ENCODE measurements at places on chromosomes 5 and 9.
A peak's percentile ranks its signal among the peaks of the same experiment; 100 is the strongest.

DNA sequence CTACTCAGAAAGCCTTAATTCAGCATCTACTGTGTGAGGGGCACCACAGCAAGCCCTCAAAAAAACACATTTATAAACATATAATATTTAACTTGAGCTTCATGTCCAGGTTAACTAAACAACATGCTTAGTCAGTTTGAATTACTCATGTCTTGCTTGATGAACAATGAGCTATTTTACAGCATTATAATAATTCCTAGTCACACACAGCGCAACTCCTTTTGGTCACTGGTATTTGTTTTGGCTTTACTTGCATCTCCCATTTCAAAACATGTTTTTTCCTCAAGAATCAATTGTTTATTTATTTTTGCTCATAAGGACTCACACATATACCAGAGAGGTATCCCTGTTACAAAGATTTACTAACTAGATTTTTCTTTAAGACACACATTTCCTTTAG, 616.7 kb upstream of the DAB2 start:
- no peak for DNase-seq

DNA sequence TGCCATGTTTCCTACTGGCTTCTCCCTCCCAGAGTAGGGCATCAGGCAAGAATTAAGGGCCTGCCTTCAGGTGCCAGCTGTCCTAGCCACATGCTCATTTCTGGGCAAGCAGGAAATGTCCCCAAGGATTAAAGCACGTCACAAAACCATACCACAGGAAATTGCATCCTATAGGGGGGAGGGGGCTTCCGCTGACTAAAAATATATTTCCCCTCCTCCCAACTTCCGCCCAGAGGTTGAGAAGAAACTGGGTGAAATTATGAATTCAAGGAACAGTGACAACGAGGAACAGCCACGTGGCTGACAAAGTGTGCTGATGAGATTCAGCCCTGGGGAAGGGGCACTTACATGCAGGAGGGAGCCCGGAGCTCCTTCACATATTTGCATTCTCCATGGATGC, 4.1 kb downstream of the HBEGF start:
- peak; percentile 69 for DNase-seq

GRCh38 chr9:132995879-132996278, 17.4 kb downstream of the GFI1B start:
- DNase-seq = no peak

GRCh38 chr9:114497727-114498382, 7.4 kb downstream of the WHRN start:
- no peak for DNase-seq

- no peak for DNase-seq
These were observed 493.6 kb downstream of the GADD45G start for GRCh38 chr9:90098408-90098807.

GRCh38 chr9:13648676-13649075, 369.2 kb upstream of the MPDZ start:
- DNase-seq = no peak

DNA sequence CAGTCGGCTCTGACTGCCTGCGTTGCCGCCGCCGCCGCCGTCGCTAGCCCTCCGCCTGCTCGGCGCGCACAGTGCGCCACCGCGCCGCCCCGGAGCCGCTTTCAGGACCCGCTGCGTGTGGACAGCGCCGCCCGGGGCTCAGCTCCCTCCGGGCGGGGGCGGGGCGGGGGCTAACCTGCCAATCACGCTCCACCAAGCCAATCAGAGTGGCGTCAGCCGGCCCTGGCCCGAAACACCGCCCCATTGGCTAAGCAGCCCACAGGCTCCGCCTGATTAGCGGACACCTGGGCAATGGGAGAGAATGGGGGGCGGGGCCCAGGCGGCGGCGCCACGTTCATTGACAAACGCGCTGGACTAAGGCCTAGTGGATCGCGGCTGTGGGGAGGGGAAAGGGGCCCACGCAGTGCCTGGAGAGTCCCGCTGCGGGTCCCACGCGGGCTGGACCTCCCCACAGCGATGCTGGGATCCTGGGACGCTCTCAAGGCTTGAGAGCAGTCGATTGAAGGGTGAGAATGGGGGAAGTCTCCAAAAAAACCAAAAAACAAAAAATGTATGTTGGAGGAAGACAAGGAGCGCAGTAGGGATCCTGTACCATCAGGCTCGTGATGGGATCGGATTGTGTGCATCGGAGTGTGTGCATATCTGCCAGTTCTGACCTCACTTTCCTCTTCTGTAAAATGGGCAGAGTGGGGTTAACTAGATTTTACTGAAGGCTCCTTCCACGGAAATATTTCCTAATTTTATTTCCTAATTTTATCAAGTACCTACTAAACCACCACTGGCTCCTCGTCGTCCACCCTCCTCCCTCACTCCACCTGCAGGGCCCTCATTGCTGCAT, 6.3 kb downstream of the PAX5 start:
- peak; percentile 86 for DNase-seq

DNA sequence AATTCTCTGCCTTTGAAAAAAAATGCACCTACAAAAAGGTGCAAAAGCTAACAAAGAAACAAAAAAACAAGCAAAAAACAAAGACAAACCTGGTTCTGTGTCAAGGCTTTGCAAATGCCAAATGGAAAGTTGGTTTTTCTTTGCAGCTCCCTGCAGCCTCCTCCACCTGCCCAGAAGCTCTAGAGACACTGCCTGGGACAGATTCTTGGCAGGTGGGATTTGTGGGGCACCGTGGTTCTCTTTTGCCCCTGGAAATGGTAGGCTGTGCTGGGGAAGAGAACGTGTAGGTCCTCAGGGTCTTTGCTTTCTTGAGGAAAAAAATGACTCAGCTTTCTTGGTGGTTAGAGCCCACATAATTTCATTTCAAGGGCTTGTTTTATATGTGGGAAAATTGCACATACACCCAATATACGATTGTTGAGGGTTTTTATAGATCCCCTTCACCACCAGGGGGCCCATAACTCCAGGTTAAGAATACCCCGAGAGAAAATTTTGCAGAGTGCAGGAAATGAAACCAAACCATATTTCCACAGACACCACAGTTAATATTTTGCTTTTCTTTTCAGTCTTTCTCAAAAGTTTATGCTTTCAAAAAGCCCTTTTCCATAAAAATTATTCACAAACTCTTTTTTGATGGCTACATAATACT, 58.7 kb downstream of the NXNL2 start:
- DNase-seq = peak; percentile 79

DNA sequence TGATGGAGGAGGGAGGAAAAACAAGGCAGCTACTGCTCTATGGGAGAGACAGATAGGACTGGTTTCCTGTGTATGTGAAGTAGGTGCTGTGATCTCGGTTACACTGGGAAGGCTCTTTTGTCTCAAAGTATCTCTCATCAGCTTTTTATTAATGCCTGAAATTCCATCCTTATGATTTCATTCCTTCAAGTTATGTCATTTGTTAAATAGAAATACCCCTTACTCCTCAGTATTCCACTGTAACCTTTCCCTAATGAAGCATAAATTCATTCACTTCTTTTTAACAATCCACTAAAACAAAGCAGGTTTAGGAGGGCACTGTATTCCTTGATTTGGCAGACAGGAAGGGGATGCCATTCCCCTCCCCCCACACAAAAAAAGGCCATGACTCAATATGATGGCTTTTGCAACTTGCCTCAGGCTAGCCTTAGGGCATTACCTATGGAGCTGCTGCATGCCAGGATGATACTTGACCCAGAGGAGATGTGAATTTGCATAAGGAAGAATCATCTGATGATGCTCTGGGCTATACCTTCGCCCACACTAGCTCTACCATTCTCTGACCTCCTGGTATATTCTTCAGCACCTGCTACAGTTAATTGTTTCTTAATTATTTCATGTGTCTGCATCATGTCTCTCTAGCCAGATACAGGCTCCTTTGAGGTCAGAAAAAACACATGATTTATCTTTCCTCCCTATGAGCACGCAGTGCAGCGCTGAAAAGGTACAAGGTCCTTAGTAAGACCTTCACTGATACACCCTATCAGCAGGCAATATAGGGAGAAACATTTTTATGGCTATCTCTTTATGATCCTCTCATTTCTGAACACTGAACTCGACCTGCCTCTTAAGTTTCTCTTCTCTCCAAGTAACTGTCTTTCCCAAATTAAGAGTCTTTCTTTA, 26.3 kb downstream of the NR3C1 start:
- DNase-seq = no peak

DNA sequence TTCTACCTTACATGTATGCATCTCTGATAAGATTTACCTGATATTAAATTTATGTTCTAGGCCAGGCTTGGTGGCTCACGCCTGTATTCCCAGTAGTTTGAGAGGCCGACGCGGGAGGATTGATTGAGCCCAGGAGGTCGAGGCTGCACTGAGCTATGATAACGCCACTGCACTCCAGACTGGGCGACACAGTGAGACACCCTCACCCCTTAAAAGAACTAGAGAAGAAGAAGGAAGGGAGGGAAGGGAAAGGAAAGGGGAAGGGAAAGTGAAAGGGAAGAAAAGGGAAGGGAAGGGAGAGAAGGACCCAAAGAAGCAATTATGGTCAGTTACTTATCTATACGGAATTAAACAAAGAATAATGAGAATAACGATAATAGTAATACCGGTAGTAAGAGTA, 1.2 kb upstream of the RFK start:
- DNase-seq = no peak

GRCh38 chr5:1873243-1873959, 9.3 kb downstream of the IRX4 start:
- no peak for DNase-seq

DNA sequence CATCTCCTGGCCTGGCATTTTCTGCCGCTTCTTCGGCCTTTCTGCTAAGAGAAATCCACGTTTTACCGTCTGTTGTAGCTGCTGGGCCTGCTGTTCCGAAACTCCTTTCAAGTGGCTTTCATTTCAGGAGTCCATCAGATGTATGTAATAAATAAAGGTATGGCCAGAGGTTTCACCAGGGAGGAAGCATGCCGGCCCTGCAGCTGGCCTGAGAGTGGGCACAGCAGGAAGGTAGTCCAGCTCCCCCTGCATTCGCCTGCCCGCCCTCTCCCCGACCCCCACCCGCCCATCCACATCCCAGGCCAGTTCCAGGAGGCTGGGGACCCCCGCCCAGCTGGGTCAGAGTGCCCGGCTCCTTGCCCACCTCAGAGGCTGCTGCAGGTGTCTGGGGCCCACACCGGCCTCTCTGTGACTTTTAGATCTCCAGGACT, 46.4 kb upstream of the EXOC3 start:
- peak; percentile 16 for DNase-seq

DNA sequence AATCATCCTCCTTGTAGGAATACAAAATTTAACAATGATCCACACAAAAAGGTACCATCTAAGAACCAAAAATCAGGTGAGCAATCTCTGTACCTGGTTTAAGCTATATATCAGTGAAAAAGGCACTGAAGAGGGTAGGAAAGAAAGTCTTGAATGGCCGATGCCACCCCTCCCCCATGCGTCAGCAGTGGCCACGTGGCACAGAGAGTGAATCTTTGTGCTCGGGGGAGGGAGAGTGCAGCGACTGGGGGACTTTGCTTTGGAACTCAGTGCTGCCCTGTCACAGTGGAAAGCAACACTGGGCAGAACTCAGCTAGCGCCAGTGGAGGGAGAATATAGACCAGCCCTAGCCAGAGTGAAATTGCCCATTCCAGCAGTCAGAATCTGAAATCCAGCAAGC, 28.3 kb upstream of the PDE4D start:
- DNase-seq = no peak

GRCh38 chr9:87336914-87337333, 160.7 kb upstream of the DAPK1 start:
- DNase-seq = peak; percentile 15

- no peak for DNase-seq
These were observed 520 bp downstream of the PRRX2 start for GRCh38 chr9:129665814-129666520.

DNA sequence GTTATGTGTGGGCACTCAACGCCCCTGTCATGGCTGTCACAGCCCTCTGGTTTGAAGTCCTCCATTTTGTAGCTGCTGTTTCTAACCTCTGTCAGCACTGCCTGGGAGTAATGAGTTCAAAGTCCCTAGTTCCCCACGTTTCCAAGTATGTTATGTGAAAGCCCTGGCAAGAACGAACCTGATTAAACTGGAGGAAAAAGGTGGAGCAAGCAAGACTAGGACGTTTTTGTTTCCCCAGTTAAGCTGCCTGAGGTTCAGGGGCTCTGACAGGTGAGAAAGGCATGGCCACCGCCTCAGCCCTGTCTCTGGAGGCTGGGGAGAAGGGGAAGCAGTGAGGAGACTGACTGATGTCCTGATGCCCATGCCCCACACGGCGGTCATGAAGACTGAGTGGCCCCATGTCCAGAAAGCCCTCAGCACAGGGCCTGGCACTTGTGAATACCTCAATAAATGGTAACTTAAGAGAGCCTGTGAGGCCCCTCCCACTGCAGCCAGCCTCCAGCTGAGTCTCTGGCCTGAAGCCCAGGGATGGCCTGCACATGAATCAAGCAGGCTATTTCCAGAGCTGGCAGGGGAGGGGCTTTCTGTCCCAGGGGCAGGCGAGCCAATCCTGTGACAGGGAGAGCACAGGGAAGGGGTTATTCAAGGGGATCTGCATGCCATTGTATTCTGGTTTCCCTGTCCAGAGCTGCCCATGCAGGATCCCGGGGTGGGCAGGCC, 61.8 kb downstream of the PFDN1 start:
- DNase-seq = no peak

DNA sequence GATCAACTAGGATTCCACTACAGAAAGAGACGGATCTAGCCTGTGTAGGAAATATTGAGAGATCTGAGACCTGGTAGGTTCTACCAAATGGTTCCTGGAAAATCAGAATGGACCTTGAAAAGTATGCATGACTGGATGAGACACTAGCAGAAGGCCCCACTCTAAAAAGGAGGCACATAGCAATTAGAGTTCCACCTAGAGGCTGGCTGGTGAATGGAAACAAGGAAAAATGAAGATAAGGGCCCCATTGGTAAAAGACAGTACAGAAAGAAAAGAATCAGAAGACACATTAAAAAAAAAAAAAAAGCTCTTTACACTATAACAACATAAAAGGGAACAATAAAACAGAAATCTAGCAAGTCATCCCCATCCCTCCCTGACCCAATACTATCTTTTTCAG, 518.5 kb downstream of the NR2F1-AS1 start:
- DNase-seq = no peak

GRCh38 chr5:158679221-158679641, 420.5 kb downstream of the EBF1 start:
- DNase-seq = no peak

DNA sequence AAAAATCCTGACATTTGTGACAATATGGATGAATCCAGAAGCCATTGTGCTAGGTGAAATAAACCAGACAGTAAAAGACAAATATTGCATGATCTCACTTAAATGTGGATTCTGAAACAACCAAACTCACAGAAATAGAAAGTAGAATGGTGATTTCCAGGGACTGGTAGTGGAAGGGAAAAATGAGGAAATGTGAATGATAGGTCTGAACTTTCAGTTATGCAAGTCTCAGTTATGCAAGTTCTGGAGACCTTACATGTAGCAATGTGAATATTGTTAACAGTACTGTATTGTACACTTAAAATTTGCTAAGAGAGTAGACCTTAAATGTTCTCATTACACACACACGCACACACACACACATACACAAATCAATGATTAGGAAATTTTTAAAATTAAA, 84.9 kb downstream of the SLCO4C1 start:
- no peak for DNase-seq

DNA sequence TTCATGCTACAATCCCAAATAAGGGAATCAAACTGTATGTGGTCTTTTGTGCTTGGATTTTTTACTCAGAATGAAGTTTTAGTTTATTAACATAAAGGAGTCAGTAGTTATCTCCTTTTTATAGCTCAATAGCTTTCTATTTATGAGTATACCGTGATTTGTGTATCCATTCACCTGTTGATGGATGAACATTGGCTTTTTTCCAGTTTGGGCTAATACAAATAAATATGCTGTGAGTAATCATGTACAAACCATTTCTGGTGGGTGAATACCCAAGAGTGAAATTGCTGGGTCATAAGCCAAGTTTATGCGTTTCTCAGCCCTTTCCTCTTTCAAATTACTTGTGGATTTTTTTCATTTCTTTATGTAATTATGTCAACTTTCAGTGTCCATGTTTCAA, 395.3 kb downstream of the OSTF1 start:
- DNase-seq = no peak

Data from activated CD4-positive, alpha-beta T cell treated with anti-CD3 and anti-CD28 coated beads, Interleukin-2, amount 10 ng/mL, durations not matched to agents 7 days and 5 days (primary cell).